ENCODE measurements at places on chromosomes 6 and 20.

DNA sequence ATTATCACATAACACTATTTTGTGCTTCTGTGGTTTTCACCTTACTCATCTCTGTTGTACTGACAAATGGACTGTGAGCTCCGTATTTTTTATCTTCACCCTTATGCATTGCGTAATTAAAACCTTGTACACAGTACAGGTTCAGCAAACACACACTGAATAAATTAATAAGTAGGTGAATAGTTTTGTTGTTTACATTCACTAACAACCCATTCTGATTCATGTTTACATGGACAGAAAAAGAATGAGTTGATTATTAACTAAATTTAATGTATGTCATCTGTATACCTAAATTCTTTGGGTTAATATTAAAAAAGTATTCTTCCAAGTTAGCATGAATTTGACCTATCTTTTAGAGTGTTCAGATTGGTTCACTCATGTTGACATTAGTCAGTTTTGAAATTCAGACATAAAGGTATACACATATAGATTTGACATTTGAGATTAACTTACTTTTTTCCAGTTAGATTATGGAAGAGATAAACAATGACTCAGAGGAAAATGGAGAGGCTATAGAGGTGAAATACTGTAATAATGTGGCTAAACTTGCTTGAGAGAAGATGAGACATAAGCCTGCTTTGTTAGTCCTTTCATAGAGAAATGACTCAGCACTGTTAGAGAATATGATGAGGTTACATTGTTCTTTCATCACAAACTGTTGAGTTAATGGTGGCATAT, 541.7 kb upstream of the FLRT3 start:
- DNase-seq, result no peak

DNA sequence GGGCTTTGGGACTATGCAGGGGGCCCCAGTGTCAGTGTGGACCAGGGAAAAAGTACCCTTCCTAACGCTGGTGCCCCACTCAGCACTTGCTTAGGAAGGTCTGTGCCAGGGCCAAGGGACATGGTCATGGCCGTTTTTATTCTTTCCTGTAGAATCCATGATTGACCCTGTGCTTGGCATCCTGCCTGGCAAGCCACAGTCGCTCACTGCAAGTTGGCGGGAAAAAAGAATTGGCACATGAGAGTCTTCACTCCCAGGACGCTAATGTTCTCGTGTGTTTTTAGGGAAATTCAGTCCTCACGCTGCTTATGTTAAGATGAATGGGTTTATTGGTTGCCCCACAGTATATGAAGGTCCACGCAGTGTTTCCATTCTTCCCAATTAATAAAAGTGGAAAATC, 253.4 kb downstream of the CDH4 start:
- no peak for DNase-seq

GRCh38 chr20:51026269-51026668, 3.4 kb upstream of the KCNG1 start:
- DNase-seq, result no peak

DNA sequence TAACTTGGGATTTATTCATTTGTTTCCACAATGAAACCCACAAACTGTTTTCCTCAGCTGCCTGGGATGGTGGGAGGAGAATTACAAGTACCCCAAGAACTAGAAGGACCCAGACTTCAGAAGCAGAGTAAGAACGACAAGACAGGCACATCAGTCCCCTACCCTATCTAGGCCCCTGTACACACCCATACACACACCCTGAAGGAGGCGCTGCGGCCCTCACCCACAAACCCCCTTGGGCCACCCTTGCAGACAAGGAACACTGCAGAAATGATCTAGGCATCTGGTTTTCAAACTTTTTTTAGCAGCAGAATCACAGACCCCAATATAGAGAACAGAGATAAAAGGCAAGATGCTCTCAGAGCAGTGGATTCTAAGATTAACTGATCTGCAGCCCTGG, 55.0 kb downstream of the TRERF1 start:
- DNase-seq, result no peak

- DNase-seq, result peak; percentile 42
These were observed 91.7 kb upstream of the ELOVL5 start for GRCh38 chr6:53440336-53440945.

All from activated CD4-positive, alpha-beta T cell treated with anti-CD3 and anti-CD28 coated beads, Interleukin-2, Interleukin-4, amounts not matched to agents 100 ng/mL and 50 ng/mL, durations not matched to agents 16 hours and 8 hours (primary cell).